ENCODE measurements at places on chromosomes 6 and 20.

GRCh38 chr20:43666376-43667328 is at the start of gene MYBL2:
TSS of gene MYBL2 (plus strand) at chr20:43667114. CDS start at chr20:43667284, 170 bp downstream.
- peak; percentile 77 for DNase-seq

GRCh38 chr6:168186438-168186837 is 107.4 kb upstream of the FRMD1 start:
- no peak for DNase-seq

GRCh38 chr20:15917283-15917682 is 656.0 kb downstream of the KIF16B start:
- no peak for DNase-seq

DNA sequence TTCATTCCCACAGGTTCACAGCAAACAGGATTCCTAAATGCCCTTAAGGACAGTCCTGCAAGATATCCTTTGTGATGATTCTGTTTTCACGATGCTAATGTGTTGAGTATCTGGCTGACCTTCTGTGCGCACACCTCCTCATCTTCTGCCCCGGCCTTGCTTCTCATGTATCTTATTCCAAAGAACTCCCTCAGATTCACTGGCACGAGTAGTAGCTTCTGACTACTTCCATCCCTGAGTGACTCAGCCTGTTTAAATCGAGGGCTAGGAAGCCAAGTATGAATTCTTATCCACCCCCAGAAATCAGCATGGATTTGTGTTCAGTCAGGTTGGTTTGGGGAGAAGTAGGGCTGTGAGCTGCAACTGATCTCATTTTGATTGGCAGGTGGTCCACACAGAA is 190.2 kb upstream of the SNX9 start:
- DNase-seq: no peak

GRCh38 chr6:28563430-28564095 is 37.9 kb downstream of the GPX5 start:
- no peak for DNase-seq

DNA sequence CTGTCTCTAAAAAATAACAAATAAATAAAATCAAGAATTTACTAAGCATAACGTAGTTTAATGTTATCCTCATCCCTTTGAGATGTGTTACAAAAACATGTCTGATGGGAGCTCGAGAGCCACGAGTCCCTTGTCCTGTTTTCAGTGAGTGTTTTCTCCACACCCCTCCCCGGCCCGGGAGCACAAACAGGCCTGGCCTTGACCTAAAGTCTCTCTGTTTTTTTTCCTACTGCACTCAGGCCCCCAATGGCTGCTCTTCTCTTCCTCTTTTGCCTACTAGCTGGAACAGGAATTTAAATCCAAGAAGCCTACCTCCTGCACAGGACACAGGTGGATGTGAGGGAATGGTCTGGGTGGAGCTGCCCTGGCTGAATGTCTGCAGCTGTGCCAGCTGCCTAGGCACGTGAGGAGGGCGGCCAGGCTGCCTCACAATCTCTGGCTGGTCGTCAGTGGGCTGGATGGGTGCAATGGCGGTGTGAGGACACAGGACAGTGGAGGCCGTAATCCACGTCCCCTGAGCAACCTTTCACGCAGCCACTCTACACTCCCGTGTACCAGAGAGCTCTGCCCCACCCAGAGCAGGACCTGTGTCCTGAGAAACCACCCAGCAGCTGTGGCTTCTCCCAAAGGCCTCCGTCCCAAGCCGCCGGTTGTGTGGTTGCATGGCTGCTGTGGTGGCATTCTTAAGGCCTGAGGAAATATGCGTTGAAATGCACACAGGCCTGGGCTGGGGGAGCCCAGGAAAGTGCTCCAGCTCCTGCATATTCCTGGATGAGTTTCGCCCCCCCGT is 117.5 kb downstream of the FAM120B start:
- no peak for DNase-seq

- DNase-seq: no peak
These were observed 181.4 kb downstream of the TBX18 start for GRCh38 chr6:84582997-84583396.

DNA sequence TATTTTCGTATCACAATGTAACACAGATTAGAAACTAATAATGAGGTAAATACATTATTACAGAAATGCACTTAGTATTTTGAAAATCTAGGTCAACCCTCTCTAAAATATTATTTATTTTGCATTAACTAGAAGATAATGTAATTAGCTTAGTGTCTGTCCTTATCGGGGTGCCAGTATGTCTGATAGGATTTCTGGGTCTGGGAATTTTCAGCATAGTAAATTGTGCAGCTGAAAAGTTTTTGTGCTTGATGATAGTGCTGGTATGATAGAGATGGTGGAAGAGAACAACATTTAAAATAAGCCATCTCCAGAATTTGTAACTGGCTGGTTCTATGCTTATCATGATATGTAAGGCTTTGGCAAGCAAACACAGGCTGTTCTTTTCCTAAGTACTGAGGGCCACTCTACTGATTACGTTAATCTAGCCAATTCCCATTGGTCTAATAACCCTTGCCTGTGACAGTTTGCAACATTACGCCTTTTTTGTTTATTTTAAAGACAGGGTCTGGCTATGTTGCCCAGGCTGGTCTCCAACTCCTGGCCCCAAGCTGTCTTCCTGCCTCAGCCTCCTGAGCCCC is 50.8 kb downstream of the PREP start:
- no peak for DNase-seq

DNA sequence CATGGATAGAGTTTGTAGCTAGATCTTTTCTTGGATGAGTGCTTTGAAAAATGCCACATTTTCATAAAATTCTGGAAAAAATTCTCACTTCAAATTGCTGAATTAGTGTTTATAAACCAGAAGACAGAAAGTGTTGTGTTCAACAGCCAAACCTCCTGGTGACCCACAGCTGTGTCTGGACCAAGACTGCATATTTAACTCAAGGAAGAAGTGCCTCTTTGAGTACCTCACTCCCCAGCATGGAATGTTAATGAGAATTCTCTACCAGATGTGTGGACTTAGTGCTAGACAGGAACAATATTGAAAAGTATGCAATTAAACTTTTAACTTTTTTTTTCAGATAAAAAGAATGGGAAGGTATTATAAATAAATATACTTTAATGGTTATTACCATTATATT is 609.3 kb downstream of the COL12A1 start:
- DNase-seq: no peak

GRCh38 chr6:164345806-164346496 is 931.4 kb downstream of the QKI start:
- no peak for DNase-seq

DNA sequence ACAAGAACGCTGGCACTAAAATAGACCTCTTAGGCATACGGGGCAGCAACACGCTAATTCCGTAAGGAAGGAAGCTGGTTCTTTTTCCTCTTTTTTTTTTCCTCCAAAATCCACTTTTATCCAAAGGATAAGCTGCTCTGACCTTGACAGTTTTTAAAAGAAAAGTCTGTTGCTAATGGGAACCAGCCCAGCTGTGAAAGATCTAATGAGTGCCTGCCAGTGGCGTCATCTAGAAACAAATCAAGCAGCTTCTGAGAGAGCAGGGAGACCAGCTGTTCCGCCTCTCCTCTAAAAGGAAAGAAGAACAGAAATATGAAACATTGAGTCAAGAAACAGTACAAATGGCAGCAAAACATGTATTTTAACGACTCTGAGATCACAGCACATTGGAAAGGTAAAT is 78.6 kb downstream of the FAXC start:
- no peak for DNase-seq

DNA sequence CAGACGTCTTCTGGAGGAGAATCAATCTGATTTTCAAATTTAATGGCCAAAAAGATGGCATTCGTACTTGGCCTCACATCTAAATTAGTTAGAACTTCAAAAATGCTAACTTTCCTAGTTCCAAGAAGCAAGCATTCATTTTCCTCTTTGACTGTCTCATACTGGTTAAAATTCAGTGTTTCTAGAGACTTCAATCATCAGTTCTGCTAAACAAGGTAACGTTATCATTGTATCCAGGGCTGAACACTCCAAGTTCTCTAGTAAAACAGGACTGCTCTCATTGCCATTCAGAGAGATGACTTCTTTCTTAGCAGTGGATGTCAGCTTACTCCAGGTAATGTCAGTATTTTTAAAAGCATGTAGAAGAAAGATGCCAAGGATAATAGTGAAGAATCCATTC is 34.6 kb upstream of the ENTPD6 start:
- no peak for DNase-seq

GRCh38 chr6:30842754-30843610 is 41.3 kb upstream of the DDR1 start:
- no peak for DNase-seq

Data from activated naive CD8-positive, alpha-beta T cell treated with anti-CD3 and anti-CD28 coated beads for 36 hours (primary cell).